ENCODE measurements at places on chromosomes 2 and 18. TPM values are rescaled to one million over a fixed set of nuclear protein-coding genes. Genes with fewer than 3 reads are reported as not detected.

- no peaks in the 10 kb centered on the region for H3K4me1 ChIP-seq
- H3K27ac ChIP-seq = no peak overlapping the region
- H3K36me3 ChIP-seq = no peaks in the 10 kb centered on the region
- H3K27me3 ChIP-seq = no peaks in the 10 kb centered on the region
Observed at GRCh38 chr2:120927265-120927628, 191.6 kb downstream of the GLI2 start.

DNA sequence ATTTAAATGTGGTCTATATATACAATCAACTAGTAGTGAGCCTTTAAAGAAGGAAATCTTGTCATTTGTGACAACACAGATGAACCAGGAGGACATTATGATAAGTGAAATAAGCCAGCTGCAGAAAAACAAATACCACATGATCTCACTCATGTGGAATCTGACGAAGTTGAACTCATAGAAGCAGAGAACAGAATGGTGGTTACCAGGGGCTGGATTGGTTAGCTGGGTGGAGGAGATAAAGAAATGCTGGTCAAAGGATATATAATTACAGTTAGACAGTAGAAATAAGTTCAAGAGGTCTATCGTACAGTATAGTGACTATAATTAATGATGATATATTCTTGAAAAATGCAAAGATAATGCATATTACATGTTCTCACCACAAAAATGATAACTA, 267.9 kb downstream of the FBXO15 start:
- no peak for DNase-seq
- H3K4me1 ChIP-seq = no peaks in the 10 kb centered on the region
- no peak overlapping the region for H3K27ac ChIP-seq
- no peaks in the 10 kb centered on the region for H3K36me3 ChIP-seq

DNA sequence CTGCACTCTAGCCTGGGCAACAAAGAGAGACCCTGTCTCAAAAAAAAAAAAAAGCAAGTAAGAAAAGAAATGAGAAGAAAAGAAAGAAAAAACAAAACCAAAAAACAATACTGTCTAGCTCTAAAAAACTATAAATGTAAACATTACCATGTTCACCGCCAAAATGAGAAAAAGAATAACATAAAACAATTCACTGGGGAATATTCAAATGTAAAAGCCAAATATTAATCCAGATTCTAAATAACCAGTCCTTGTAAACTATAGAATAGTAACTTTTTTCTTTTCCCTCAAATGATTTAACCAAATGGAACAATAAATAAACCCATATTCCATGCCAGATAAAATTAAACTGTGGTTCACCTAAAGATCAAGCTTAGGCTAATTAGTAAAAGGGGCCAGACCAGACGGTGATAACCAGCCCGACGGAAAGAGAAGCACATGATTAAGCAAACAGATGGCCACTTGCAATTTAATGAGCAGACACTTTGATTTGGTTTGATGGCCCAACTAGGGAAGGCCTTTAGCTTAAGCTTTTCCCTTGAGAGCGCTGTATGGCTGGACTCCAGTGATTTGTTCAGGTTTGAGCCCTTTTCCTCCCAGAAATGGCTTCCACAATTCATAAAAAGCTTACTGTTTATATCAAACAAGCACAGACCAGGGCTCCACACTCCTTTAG, 39.4 kb upstream of the ZNF397 start:
- no peaks in the 10 kb centered on the region for H3K4me1 ChIP-seq
- DNase-seq = no peak
- H3K27ac ChIP-seq = no peak overlapping the region
- no peak overlapping the region for H3K4me3 ChIP-seq

DNA sequence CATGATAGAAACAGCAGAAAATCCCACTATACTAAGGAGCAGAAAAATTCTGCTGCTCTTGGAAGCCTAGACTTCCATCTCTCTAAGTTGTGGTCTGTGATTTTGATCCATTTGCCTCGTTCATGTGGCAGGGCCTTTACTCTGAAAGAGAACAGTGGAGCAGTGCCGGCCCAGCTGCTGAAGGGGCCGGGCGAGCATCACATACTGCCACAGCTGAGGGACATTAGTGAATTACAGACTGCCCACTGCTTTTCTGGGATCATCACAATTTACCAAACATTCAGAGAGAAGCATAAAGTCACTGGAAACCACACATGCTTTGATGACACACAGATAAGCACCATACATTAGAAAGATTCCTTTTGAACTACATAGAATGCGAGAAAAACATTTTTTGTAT, 217.0 kb upstream of the BOD1L2 start:
- no peak overlapping the region for H3K4me3 ChIP-seq
- no peaks in the 10 kb centered on the region for H3K36me3 ChIP-seq
- H3K27me3 ChIP-seq = no peaks in the 10 kb centered on the region
- no peak overlapping the region for H3K27ac ChIP-seq
- DNase-seq = no peak
- H3K4me1 ChIP-seq = peaks cover 6% of the 10 kb centered on the region

GRCh38 chr2:128710242-128710641, 391.6 kb upstream of the HS6ST1 start:
- H3K27ac ChIP-seq = no peak overlapping the region
- no peaks in the 10 kb centered on the region for H3K27me3 ChIP-seq
- no peaks in the 10 kb centered on the region for H3K4me1 ChIP-seq
- DNase-seq = no peak
- H3K36me3 ChIP-seq = no peaks in the 10 kb centered on the region

- no peaks in the 10 kb centered on the region for H3K27me3 ChIP-seq
- no peak overlapping the region for H3K27ac ChIP-seq
- H3K4me3 ChIP-seq = no peak overlapping the region
- H3K36me3 ChIP-seq = no peaks in the 10 kb centered on the region
- no peaks in the 10 kb centered on the region for H3K4me1 ChIP-seq
Observed at GRCh38 chr18:30766053-30766452, 276.5 kb downstream of the DSC3 start.

DNA sequence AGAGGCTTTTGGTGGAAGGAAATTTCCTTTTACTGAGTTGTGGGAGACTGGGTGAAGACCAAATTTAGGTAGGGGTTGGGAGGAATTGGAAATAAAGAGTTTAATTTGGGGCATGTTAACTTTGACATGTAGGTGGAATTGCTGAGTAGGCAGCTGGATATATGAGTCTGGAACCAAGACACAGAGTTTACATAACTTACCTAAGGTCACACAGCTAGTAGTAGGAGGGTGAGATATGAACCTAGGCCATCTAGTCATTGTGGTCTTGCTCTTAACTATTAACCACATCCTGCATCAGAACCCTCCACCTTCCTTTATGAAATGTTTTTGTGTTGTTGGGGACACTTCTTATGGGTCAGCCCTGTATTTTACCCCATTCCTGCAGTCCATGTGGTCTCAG, 113.1 kb downstream of the ICOS start:
- H3K36me3 ChIP-seq = no peaks in the 10 kb centered on the region
- H3K27ac ChIP-seq = no peak overlapping the region
- no peak overlapping the region for H3K4me3 ChIP-seq

DNA sequence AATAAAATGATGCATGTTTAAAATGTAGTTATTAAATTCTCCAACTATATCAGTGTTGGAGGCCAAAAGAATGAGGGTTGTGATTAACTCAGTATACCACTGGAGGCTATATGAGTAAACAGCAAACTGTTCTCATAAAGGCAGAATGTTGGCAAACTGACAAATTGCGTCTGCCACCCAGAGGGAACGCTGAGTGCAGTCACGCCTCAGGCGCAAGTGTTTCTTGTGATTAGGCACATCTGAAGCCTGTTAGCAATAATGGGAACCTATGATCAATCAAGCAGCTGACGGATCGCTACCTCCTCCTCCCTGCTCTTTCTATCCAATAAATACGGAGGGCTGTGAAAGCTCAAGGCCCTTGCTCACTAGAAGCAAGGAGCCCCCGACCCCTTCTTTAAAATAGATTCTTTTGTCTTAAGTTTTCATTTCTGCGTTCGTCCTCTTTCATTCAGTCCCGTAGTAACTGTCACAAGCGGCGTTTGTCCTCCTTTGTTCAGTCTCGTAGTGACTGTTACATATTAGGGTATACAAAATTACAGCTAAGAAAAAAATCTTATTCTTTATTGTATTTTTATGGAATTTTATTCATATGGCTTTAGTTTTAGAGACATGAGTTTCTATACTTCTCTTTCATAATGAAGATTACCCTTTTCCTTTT, 16.3 kb upstream of the RMND5A start:
- H3K27me3 ChIP-seq = no peaks in the 10 kb centered on the region
- H3K27ac ChIP-seq = no peak overlapping the region
- DNase-seq = no peak
- no peaks in the 10 kb centered on the region for H3K36me3 ChIP-seq
- H3K4me3 ChIP-seq = no peak overlapping the region

DNA sequence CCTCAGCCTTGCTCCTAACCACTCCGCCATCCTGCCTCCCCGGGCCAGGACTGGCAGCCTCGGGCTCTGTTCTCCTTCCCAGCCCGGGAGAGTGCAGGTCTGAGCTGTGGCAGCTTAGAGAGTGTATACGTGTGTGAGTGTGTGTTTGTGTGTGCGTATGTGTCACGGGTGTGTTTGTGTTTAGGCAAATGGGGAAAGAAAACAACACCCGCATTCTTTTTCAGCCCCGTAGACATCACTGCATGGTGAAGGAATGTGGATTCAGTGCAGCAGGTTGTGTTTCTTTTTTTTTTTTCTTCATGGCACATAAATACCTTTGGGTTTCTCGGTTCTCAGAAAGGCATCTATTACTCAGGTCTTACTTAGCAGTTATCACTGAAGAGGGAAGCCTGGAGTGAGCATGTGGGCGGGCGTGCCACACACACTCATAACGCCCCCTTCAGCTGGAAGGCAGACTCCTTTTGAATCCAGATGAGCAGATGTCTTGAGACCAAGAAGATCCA, 44.2 kb downstream of the GLI2 start:
- H3K4me1 ChIP-seq = peaks cover 18% of the 10 kb centered on the region
- no peak overlapping the region for H3K4me3 ChIP-seq
- H3K36me3 ChIP-seq = no peaks in the 10 kb centered on the region
- DNase-seq = no peak

GRCh38 chr2:186641132-186641806, 51.4 kb downstream of the ITGAV start:
- H3K36me3 ChIP-seq = no peaks in the 10 kb centered on the region
- H3K4me1 ChIP-seq = no peaks in the 10 kb centered on the region
- H3K27ac ChIP-seq = no peak overlapping the region
- H3K27me3 ChIP-seq = no peaks in the 10 kb centered on the region

DNA sequence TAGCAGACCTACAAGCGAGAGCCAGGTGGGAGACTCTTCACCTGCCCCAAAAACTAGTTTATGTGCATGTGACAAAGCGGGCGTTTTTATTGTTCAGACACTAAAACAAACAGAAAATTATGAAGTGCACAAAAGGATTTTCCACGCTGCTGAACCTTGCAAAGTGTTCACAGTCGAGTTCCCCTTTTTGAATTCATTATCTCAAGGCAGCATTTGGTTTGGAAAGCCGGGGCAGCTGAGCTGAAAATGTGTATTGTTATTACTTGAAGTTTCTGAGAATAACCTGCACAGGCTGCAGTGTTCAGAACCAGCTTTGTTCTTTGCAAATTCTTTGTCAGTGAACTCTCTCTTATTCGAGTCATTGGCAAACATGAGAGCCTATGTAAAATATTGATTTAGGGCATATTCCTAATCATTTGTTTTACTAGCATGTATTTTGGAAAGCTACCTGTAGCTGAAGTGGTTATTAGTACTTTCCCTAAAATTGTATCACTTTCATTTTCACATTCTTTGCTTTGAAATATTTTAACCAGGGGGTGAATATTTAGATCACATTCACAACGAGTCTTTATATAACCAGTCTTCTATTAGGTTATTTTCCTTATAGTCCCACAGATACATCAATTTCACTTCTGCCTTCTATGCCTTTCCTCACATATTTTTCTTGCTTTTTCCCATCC, 59.5 kb downstream of the LRRTM1 start:
- no peak overlapping the region for H3K27ac ChIP-seq
- H3K4me3 ChIP-seq = no peak overlapping the region
- no peaks in the 10 kb centered on the region for H3K27me3 ChIP-seq
- no peaks in the 10 kb centered on the region for H3K4me1 ChIP-seq

- H3K36me3 ChIP-seq = no peaks in the 10 kb centered on the region
- no peak for DNase-seq
- no peak overlapping the region for H3K4me3 ChIP-seq
- H3K4me1 ChIP-seq = no peaks in the 10 kb centered on the region
- H3K27ac ChIP-seq = no peak overlapping the region
Observed at GRCh38 chr18:66752733-66753132, 148.8 kb upstream of the CDH19 start.

GRCh38 chr18:72197591-72197990, 346.6 kb downstream of the CBLN2 start:
- no peaks in the 10 kb centered on the region for H3K36me3 ChIP-seq
- no peaks in the 10 kb centered on the region for H3K4me1 ChIP-seq
- DNase-seq = peak; percentile 72
- H3K27ac ChIP-seq = no peak overlapping the region
- no peaks in the 10 kb centered on the region for H3K27me3 ChIP-seq
- no peak overlapping the region for H3K4me3 ChIP-seq

- DNase-seq = no peak
- H3K36me3 ChIP-seq = no peaks in the 10 kb centered on the region
- H3K4me3 ChIP-seq = no peak overlapping the region
- no peak overlapping the region for H3K27ac ChIP-seq
- no peaks in the 10 kb centered on the region for H3K4me1 ChIP-seq
Observed at GRCh38 chr2:144084114-144084661, 435.7 kb downstream of the ZEB2 start.

DNA sequence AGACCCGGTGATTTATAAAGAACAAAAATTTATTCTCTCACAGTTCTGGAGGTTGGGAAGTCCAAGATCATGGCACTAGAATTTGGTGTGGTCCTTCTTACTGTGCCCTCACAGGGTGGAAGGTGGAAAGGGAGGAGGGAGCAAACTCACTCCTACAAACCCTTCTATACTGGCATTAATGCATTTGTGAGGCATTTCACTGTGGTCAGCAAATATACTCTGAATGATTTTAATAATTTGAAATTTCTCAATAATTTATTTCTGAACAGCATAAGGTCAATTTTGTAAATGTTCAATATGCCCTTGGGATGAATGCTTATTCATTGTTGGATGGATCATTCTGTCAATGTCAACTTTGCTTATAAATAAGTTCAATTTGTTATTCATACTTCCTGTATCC, 120.6 kb downstream of the GATA6 start:
- no peaks in the 10 kb centered on the region for H3K4me1 ChIP-seq
- no peak for DNase-seq
- H3K36me3 ChIP-seq = no peaks in the 10 kb centered on the region
- no peak overlapping the region for H3K27ac ChIP-seq
- H3K4me3 ChIP-seq = no peak overlapping the region

DNA sequence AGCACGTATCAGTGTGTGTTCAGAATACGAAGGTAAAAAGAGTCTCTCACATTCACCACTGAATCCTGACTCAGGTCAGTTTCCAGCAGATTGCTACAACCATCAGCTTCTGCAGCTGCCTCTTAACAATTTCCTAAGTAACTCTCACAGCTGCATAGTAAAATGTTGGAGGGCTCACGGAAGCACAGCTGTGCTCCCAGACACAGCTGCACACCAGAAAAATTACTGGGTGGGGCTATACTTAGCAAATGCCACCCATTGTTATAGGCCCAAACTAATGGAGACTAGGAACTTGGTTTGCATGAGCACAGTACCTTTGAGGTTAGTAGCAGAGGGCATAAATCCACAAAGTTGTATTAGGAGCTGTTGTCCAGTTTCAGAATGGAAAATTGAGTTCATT, 153.9 kb upstream of the ERBB4 start:
- no peaks in the 10 kb centered on the region for H3K4me1 ChIP-seq
- H3K36me3 ChIP-seq = no peaks in the 10 kb centered on the region
- H3K4me3 ChIP-seq = no peak overlapping the region

- no peak overlapping the region for H3K4me3 ChIP-seq
- peaks cover 58% of the 10 kb centered on the region for H3K36me3 ChIP-seq
- DNase-seq = no peak
- no peaks in the 10 kb centered on the region for H3K27me3 ChIP-seq
Observed at GRCh38 chr2:25757906-25758305, 84.5 kb upstream of the DTNB start.

DOK6 gene
- total RNA-seq = 0.66 TPM

PARD3B gene
- 64.0 TPM for total RNA-seq

VAPA gene
- total RNA-seq = 336 TPM

SERPINB10 gene
- not detected for total RNA-seq

PSMA8 gene
- total RNA-seq = not detected

SLC5A7 gene
- 1.9 TPM for total RNA-seq

Data from sigmoid colon (tissue), 7 donors.